ENCODE measurements at places on chromosomes 7 and 10. TPM values are rescaled to one million over a fixed set of nuclear protein-coding genes. Genes with fewer than 3 reads are reported as not detected.

FOXP2 gene
- total RNA-seq: 29.7 TPM

MYO1G gene
- total RNA-seq: 5.2 TPM

GLI3 gene
- total RNA-seq: 24.6 TPM

UBN2 gene
- total RNA-seq: 12.5 TPM

GRCh38 chr7:105284014-105284413 lies 104.7 kb downstream of the SRPK2 start:
- no peak overlapping the region for H3K4me3 ChIP-seq
- no peaks in the 10 kb centered on the region for H3K36me3 ChIP-seq
- H3K27me3 ChIP-seq: no peaks in the 10 kb centered on the region
- no peak for DNase-seq
- no peak overlapping the region for H3K27ac ChIP-seq

GRCh38 chr7:137081321-137082093 lies 213.1 kb downstream of the CHRM2 start:
- H3K27me3 ChIP-seq: no peaks in the 10 kb centered on the region
- no peak overlapping the region for H3K27ac ChIP-seq
- no peak overlapping the region for H3K4me3 ChIP-seq
- no peak for DNase-seq

DNA sequence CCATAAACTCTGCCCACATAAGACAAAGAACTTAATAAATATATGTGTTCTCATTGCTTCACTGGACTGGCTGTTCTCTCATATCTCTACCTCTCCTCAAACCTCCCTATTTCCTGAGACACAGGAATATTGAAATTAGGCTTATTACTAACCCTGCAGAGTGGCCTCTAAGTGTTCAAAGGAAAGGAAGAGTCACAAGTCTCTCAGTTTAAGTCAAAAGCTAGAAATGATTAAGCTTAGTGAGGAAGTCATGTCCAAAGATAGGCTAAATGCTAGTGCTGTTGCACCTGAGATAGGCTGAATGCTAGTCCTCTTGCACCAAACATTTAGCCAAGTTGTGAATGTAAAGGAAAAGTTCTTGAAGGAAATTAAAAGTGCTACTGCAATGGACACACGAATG lies 41.1 kb downstream of the GNAI1 start:
- no peak overlapping the region for H3K4me3 ChIP-seq
- H3K4me1 ChIP-seq: peaks cover 15% of the 10 kb centered on the region
- no peaks in the 10 kb centered on the region for H3K27me3 ChIP-seq
- DNase-seq: no peak

DNA sequence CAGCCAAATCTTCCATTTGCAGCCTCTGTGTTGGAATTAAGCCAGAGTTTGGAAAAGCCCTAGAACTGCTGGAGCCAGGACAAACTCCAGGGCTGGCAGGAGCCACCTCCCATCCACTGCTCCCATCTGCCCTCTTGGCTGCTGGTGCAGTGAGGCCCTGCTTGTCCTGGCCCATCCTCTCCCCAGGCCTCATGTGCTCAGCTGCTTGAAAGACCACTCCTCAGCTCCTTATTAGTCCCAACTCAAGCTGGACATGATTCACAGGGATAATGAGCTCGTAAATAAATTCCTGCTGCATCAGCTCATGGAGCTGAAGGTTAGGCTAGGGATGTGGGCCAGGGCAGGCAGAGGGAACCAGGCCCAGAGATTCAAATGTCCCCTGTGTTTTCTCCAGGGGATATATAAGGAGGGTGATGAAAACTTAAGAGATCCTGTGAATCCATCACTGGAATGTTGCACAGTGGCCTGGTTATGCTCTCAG lies 282.8 kb downstream of the RPS24 start:
- H3K27me3 ChIP-seq: no peaks in the 10 kb centered on the region
- no peaks in the 10 kb centered on the region for H3K36me3 ChIP-seq
- H3K4me3 ChIP-seq: no peak overlapping the region
